ENCODE measurements at places on chromosomes 1 and 21.

GRCh38 chr1:238465449-238465848, 574.7 kb upstream of the ZP4 start:
- no peak for DNase-seq

GRCh38 chr1:22319608-22320007, 132.0 kb upstream of the ZBTB40 start:
- no peak for DNase-seq

GRCh38 chr21:25115021-25115420, 492.3 kb downstream of the MRPL39 start:
- no peak for DNase-seq

DNA sequence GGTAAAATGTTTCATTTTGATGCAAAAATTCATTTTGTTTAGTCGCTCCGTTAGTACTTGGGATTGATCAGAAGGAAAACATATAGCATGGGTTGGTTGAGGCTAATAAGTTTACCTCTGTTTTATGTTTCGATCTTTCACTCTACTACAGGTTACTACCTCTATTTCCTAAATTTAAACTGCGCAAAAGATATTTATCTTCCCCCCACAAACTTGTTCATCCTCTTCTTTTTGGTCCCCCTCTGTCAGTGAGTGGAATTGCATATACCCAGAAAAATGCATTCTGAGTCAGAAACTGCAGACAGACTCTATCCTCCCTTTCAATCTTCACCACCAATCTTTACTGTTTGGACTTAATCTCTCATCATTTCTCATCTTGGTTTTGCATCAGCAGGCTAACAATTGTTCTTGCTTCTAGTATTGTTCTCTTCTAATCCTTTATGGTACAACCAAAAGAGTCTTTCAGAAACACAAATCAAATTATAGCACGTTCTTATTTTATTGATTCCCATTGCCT, 316.0 kb upstream of the ADGRL4 start:
- no peak for DNase-seq

DNA sequence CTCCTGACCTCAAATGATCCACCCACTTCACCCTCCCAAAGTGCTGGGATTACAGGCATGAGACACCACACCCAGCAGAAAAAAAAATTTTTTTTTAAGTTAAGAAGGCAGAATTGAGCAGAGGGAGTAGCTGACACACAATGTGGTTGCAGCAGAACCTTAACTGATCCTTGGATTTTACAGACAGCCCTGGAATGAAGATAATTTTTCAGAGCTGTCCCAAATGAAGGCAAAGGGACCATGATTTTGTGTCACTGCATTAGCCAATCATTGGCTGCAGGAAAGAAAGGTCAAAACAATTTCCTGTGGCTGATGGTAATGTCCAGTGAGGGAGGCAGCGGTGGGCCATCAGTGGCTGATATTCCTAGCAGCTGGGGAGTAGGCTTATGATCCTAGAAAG, 19.3 kb upstream of the AQP10 start:
- no peak for DNase-seq

All from NCI-H2171 (cell line).